CD14-positive monocyte (primary cell): ENCODE measurements at places on chromosomes 12 and 14.

GRCh38 chr14:64800000-64800399 is 79.7 kb downstream of the SPTB start:
- no peak for DNase-seq

DNA sequence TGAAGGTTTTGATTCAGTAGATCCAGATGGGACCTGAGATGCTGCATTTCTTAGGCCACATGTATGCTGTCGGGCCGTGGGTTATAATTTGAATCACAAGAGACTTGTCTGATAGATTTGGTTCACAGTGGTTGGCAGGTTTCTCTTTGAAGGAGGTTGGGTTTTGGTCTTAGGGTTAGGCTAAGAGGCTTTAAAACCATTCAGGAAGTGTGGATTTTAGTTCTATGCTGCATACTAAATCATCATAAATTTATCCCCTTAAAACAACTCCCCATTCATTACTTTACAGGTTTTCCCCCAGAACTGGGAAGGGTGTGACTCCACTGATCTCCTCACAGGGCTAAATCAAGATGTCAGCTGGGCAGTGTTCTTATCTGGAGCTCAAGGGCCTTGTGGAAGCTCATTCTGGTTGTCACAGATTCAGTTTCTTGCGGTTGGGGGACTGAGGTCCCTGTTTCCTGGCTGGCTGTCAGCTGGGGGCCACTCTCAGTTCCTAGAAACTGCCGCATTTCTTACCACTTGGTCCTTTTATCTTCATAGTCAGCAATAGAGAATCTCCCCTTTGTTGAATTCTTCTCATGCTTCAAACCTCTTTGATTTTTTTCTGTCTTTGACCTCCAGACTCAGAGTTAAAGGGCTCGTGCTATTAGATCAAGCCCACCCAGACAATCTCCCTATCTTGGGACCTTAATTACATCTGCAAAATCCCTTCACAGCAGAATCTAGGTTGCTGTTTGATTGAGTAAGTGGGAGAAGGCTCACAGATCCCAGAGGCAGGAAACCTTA is 20.6 kb upstream of the PCNX1 start:
- DNase-seq = no peak

- DNase-seq = no peak
Observed at GRCh38 chr12:57170927-57171326, 23.5 kb upstream of the LRP1-AS start.

GRCh38 chr12:31257784-31258183 is 68.2 kb downstream of the SINHCAF start:
- DNase-seq = no peak

DNA sequence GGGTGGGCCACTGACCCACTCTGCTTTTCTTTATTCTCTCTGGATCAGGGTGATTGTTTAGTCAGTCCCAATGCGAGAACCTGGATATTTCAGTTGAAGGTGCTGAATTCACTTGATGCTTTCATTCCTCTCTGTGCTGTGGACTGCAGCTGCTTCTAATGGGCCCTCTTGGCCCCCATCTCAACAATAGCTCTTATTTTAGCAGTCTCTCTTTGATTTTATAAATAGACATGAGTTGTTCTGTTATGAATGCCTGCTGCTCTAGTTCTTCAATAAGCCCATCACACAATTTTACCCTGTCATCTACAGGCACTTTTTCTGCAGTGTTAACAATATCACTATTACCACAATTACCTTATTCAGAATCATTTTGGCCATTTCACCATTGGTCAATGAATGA is 54.1 kb upstream of the YARS2 start:
- no peak for DNase-seq

DNA sequence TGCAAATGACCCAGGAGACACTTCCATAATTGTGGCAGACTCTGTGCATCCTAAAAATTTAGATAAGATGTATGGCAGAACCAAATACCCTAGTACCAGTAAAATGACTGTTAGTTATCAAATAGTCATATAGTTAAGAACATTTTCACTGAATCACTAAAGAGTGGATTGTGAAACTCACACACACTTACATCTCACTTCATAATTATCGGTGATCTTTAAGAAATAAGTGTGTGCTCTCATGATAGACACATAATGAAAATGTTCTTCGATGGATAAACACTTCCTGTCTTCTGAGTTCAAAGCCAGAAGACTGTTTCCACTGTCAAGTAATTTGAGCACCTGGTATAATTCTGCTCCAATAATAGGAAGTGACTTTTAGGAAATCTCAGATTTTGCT is 19.1 kb upstream of the KLRB1 start:
- no peak for DNase-seq

GRCh38 chr12:67649570-67650387 is 1.2 kb downstream of the DYRK2 start:
- no peak for DNase-seq

- no peak for DNase-seq
Observed at GRCh38 chr12:76714861-76715260, 49.1 kb upstream of the ZDHHC17 start.

DNA sequence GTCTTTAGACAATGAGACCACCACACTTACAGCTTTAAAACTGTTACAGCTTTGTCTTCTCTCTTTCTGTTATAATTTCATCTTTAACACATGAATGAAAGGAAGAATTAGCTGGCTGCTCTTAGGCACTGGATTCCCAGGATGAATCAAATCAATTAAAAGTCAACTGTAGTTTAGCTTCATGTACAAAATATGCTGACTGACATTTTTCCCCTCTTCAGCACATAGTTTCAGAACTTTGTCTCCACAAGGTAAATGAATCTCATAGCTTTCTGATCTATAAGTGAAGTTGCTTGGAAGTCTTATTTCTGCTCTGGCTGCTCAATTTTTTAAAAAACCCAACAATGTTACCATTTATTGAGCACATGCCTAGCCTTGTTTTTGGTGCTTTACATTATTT is 293.8 kb downstream of the GRIN2B start:
- no peak for DNase-seq

DNA sequence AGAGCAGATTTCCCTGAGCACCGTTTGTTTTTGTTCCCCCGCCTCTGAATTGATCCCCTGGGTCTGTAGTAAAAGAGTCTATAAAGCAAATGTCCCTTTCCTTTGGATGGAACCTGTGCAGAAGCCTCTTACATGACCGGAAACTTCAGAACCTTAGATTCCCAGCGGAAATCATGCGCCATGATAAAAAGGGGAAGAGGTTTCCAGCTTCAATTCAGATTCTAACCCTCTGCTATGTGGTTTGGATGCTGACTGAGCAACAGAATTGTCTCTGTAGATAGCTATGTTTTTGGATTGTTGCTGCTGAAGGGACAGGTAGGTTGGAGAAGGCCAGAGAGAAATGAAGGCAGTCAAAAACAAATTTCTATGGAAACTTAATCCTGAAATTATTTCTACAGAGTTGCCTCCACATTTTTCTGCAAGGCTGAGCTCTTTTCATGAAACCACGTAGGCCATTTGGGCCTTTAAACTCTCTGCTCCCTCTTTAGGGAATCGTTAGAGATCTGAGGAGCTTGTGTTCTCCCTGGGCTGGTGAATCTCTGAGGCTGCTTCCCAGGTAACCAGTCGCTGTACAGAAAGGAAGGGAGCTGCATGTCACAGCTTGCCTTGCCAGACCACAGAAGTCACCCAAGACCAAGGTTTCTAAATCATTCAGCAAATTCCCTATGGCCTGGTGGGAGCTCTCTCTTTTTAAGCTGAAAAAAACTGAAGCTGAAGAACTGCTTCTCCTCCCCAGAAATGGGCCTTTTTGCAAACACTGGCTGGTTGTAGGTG is 28.7 kb upstream of the OR10P1 start:
- DNase-seq = no peak

DNA sequence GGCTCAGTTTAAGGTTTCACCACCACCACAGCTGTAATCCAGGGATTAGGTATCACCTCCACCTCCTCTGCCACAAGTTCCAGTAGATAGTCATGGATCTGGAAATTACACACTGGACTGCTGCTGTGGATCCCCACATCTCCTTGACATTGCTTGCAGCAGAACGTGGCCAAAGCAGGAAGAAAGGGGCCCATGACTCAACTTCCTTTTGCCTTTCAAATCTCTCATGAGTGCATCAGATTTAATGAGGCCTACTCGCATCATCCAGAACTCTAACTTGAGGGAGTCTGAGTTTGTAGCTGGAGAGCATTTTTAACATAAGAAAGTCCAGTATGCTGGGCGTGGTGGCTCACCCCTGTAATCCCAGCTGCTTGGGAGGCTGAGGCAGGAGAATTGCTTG is 29.2 kb upstream of the TMED10 start:
- DNase-seq = peak; percentile 87

- DNase-seq = no peak
Observed at GRCh38 chr14:90551733-90552464, 155.1 kb downstream of the CALM1 start.

- no peak for DNase-seq
Observed at GRCh38 chr12:123886931-123887582, 85.6 kb downstream of the CCDC92 start.

GRCh38 chr14:51921026-51921425 is 60.6 kb downstream of the GNG2 start:
- no peak for DNase-seq

- DNase-seq = no peak
Observed at GRCh38 chr14:35971965-35972630, 146.0 kb downstream of the BRMS1L start.

DNA sequence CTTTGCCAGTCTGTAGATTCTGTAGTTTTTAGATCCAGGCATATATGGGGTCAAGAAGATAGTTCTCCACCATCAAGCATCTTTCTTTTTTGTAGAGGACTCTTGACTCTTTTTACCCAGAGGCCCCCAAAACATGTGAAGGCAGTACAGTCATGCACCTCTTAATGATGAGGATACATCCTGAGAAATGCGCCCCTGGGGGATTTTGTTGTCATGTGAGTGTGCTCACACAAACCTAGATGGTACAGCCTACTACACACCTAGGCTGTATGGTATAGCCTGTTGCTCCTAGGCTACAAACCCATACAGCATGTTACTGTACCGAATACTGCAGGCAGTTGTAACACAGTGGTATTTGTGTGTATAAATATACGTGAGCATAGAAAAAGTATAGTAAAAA is 23.0 kb downstream of the EVL start:
- DNase-seq = no peak

DNA sequence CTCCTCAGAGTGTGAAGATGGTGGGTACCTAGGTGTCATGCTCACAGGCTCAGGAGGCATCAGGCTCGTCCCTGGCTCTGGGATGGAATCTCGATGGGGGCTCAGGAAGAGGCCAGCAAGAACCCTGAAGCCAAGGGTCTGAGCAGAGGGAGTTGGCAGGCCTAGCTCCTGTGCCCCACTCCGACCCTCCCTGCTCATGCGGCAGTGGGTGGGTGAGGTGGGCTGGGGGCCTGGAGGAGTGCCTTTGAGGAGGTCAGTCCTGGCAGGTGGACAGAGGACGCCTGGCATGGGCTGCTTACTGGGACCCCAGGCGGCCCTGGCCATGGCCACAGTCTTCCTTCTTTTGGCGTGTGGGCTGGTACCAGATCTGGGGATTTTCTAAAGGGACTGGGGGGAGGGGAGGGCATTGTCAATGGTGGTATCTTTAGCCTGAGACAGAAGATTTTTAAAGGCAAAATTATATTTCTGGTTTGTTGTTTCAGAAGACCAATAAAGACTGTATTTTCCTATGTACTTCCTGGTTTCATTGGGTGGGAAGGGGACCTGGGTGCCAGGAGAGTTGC is 16.0 kb downstream of the LRTM2 start:
- no peak for DNase-seq
